ENCODE measurements at places on chromosomes 2 and 18.
A peak's percentile ranks its signal among the peaks of the same experiment; 100 is the strongest.

DNA sequence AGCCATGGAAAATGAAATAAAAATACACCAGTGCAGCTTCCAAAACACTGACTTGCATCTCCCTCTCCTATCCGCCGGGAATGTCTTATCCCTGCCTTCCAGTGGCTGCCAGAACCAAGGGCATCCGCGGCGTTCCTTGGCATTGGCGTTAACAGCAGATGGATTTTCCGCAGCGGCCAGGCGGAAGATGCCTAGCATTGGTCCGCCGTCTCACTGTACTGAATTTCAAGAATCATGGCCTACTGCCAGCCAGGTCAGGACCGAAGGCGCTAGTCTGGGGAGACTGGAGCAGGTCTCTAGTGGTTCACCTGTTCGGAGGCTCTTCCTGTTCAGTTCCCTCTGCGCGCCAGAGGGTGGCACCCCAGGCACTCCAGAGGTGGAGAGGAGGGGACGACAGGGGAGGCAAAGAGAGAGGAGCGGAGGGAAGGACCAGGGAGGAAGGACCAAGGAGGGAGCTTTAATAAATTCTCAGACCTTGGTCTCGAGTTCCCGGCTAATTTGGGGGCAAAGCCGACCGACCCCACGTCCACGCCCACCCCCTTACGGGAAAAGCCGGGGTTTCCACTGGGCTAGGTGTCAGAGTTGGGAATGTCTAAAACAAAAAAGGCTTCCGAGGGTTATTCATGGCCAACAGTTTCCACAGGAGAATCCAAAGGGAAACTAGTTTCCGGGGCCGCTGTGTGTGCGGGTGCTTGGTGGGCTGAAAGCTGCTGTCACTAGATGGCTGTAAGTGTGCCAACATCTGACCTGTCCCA, 3.7 kb upstream of the BCL2L11 start:
- no peak overlapping the region for H3K27ac ChIP-seq
- no peaks in the 10 kb centered on the region for H3K27me3 ChIP-seq
- no peaks in the 10 kb centered on the region for H3K36me3 ChIP-seq
- DNase-seq: peak; percentile 66
- peak overlapping the region; percentile 84 for H3K4me3 ChIP-seq

DNA sequence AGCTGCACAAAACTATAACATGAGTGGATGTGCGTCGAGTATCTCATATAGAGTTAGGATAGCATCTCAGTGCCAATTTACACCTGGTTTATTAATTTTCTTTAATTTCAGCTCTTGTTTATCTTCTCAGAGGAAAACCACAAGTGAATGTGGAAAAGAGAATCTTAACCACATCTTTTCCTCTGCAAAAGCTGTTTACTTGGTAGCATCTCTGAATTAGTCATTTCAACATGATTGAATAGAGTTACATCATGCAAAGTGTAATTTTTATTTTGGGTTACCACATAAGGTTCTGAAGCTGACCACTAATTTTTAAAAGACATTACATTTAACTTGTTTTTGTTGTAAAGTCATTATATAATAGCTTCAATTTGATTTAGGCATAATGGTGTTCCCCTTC, 83.8 kb upstream of the FAM237A start:
- no peaks in the 10 kb centered on the region for H3K27me3 ChIP-seq
- H3K4me3 ChIP-seq: no peak overlapping the region
- H3K4me1 ChIP-seq: no peaks in the 10 kb centered on the region
- H3K36me3 ChIP-seq: no peaks in the 10 kb centered on the region
- no peak overlapping the region for H3K27ac ChIP-seq
- no peak for DNase-seq

DNA sequence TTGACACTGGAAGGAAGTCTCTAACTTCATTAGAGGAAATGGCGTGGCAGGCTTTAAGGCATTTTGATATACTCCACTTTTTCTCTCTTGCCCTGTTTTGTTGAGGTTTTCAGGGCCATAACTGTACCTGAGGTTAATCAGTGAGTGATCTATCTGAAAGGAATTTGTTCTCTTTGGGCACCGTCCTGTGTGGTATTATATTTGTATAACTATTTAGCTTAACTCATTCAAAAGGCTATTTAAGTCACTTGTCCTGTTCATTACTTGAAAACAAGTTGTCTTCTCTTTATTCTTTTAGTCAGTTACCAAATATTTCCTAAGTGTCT, 180.4 kb downstream of the NEDD4L start:
- no peaks in the 10 kb centered on the region for H3K36me3 ChIP-seq
- DNase-seq: no peak
- H3K27ac ChIP-seq: peak overlapping the region; percentile 75
- no peak overlapping the region for H3K4me3 ChIP-seq
- H3K4me1 ChIP-seq: peaks cover 16% of the 10 kb centered on the region
- no peaks in the 10 kb centered on the region for H3K27me3 ChIP-seq

DNA sequence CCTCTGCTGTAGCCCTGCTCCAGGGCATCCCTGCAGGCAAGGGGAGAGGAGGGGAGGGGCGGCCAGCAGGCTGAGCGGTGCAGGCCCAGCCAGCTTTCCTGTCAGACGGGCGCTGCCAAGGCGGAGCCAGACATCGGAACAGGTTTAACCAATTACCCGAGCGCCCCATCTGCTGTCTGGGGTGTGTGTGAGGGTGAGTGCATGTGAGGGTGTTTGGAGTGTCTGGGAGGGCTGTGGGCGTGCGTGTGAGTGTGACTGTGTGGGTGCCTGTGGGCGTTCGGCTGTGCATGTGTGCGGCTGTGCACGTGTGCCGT, 20.0 kb downstream of the EMX1 start:
- peak; percentile 5 for DNase-seq
- no peaks in the 10 kb centered on the region for H3K27me3 ChIP-seq
- H3K36me3 ChIP-seq: no peaks in the 10 kb centered on the region

GRCh38 chr2:210309548-210310233, 5.3 kb downstream of the MYL1 start:
- H3K36me3 ChIP-seq: no peaks in the 10 kb centered on the region
- peak overlapping the region; percentile 85 for H3K27ac ChIP-seq
- peaks cover 11% of the 10 kb centered on the region for H3K4me1 ChIP-seq

- no peaks in the 10 kb centered on the region for H3K36me3 ChIP-seq
- H3K27me3 ChIP-seq: no peaks in the 10 kb centered on the region
- no peaks in the 10 kb centered on the region for H3K4me1 ChIP-seq
These were observed 327.9 kb downstream of the CLIP4 start for GRCh38 chr2:29443151-29443550.

- H3K36me3 ChIP-seq: no peaks in the 10 kb centered on the region
- H3K27ac ChIP-seq: no peak overlapping the region
- DNase-seq: no peak
- no peak overlapping the region for H3K4me3 ChIP-seq
- H3K27me3 ChIP-seq: no peaks in the 10 kb centered on the region
These were observed 1691.8 kb upstream of the SLC39A10 start for GRCh38 chr2:193965263-193965662.

GRCh38 chr18:45619062-45619825, 4.0 kb downstream of the SLC14A2 start:
- DNase-seq: peak; percentile 58
- no peaks in the 10 kb centered on the region for H3K36me3 ChIP-seq
- no peak overlapping the region for H3K4me3 ChIP-seq
- H3K27me3 ChIP-seq: no peaks in the 10 kb centered on the region
- no peak overlapping the region for H3K27ac ChIP-seq

DNA sequence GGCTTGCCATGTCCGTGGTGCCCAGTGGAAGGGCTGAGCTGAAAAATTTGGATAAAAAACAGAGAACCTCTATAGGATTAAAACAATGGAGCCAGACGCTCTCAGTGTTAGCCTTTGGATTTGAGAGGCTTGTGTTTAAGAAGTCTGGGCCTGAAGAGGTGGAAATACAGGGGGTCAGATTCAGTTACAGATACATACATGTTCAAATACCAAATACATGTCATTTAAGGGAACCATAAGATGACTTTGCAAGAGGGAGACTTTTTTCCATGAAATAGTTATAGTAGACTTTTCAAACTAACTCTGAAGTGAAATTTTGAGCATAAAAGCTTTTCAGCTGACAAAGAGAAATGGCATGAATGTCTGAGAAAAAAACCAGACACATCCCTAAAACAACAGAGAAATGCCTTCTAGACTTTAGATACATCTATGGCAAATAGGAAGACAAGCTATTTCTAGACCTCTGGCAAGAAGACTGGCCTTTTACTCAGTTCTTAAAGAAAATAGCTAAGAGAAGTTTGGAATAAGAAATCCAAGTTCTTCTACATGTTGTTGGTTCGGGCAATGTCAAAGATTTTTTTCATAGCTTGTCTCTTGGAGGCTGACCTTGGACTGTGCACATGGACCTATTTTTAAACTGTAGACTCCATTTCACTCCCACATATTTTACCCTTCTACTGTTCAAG, 112.9 kb downstream of the LTBP1 start:
- DNase-seq: no peak
- peaks cover 6% of the 10 kb centered on the region for H3K4me1 ChIP-seq
- H3K4me3 ChIP-seq: peak overlapping the region; percentile 9

GRCh38 chr18:61921621-61922235, 28.9 kb upstream of the RNF152 start:
- H3K4me3 ChIP-seq: no peak overlapping the region
- no peaks in the 10 kb centered on the region for H3K27me3 ChIP-seq
- H3K27ac ChIP-seq: no peak overlapping the region
- H3K4me1 ChIP-seq: no peaks in the 10 kb centered on the region

GRCh38 chr2:38146275-38146906, 70.4 kb upstream of the CYP1B1 start:
- H3K27ac ChIP-seq: peak overlapping the region; percentile 57
- H3K4me3 ChIP-seq: no peak overlapping the region
- H3K27me3 ChIP-seq: no peaks in the 10 kb centered on the region
- peak; percentile 53 for DNase-seq

DNA sequence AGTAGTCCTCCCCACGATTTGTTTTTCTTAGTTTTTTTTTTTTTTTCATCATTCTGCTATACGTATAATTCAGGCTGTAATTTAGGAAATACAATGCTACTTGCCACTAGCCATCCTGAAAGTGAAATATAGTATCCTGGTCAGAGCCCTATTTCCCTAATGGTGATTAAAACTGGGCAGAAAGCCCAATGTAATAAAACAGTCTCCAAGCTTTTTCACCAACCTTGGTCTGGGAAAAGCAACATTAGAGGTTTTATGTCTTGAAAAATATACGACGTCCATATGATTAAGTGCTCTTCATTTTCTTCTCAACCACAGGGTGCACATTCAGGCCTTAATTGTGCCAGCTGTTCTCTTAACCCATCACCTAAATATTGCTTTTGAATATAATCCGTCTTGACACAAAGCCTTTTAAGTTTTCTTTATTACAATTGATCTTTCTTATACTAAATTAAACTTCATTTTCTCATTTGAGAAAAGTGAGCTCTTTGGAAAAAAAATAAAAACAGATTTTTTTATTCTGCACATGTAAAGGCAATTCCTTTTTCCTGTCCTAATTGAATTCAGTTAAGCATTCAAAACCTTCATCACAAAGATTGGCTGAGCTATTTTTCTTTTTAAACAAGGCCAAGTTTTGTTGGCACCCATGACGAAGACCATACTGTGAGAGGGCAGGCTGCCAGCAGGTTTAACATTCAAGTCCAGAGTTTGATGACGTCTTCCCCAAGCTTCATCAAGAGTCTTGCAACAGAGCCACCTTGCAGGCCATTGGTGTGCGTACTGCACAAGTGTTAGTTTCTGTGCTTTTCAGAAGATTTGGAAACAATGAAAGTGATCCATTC, 52.7 kb downstream of the MAP2 start:
- H3K27ac ChIP-seq: no peak overlapping the region
- H3K27me3 ChIP-seq: no peaks in the 10 kb centered on the region
- H3K4me1 ChIP-seq: no peaks in the 10 kb centered on the region
- DNase-seq: no peak

GRCh38 chr2:64837925-64838641, 151.1 kb upstream of the SLC1A4 start:
- H3K4me1 ChIP-seq: peaks cover 4% of the 10 kb centered on the region
- DNase-seq: peak; percentile 31
- H3K27ac ChIP-seq: no peak overlapping the region
- H3K36me3 ChIP-seq: no peaks in the 10 kb centered on the region
- H3K27me3 ChIP-seq: no peaks in the 10 kb centered on the region
- no peak overlapping the region for H3K4me3 ChIP-seq

DNA sequence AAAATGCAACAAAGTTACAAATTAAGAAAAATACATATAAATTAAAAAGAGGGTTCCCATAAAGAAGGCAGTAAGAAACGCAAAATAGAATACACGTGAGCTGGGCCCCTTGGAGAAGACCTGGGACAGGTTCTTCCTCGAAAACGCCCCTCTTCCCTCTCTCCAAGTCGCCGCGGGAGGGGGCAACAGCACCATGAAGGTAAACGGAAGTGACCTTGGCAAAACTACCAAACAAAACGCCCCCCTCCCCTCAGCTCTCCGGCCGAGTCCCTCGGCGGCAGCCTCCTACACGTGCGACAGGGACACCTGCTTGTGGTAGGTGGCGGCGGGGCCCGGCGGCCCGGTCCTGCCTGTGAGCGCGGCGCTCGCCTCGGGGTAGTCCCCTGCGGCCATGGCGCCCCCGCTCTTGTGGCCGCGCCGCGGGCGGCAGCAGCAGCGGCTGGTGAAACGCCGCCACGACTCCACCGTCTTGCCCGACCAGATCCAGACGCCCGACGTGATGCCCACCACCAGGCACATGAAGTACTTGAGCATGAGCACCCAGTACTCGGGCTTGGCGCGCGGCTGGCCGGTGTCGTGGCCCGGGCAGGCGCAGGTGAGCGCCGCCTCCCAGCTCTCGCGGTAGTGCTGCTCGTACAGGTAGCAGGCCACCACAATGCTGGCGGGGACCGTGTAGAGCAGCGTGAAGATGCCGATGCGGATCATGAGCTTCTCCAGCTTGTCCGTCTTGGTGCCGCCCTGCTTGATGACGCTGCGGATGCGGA, 2.8 kb downstream of the FZD5 start:
- peaks cover 30% of the 10 kb centered on the region for H3K4me1 ChIP-seq
- no peaks in the 10 kb centered on the region for H3K36me3 ChIP-seq
- H3K27ac ChIP-seq: no peak overlapping the region
- H3K27me3 ChIP-seq: no peaks in the 10 kb centered on the region
- no peak for DNase-seq

- no peaks in the 10 kb centered on the region for H3K36me3 ChIP-seq
- H3K27ac ChIP-seq: no peak overlapping the region
- H3K27me3 ChIP-seq: peaks cover 28% of the 10 kb centered on the region
- DNase-seq: no peak
- no peaks in the 10 kb centered on the region for H3K4me1 ChIP-seq
These were observed 89.4 kb downstream of the CELF4 start for GRCh38 chr18:37476182-37476581.

DNA sequence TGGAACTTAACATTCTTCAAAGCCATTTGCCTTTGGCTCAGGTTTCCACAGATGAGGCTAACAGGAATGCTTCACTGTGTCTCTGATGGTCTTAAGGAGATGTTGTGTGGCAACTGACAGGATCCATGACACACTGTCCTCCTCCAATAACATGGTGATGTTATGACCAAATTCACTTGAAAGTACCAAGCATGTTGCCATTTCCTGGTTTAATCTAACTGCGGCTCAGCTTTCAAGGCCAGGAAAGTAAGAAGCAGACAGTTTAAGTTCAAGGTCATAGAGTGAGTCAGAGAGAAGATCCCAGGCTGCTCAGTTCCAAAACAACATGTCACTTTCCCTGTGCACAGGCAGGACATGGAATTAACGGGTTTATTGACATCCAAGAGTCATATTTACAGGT, 513.6 kb downstream of the STK39 start:
- no peaks in the 10 kb centered on the region for H3K27me3 ChIP-seq
- peak overlapping the region; percentile 69 for H3K27ac ChIP-seq
- peaks cover 28% of the 10 kb centered on the region for H3K4me1 ChIP-seq
- DNase-seq: no peak
- no peak overlapping the region for H3K4me3 ChIP-seq

- H3K27me3 ChIP-seq: peaks cover 2% of the 10 kb centered on the region
- H3K4me3 ChIP-seq: no peak overlapping the region
- no peaks in the 10 kb centered on the region for H3K4me1 ChIP-seq
These were observed 26.1 kb upstream of the REG3G start for GRCh38 chr2:78999406-78999805.

- DNase-seq: peak; percentile 89
- H3K4me3 ChIP-seq: peak overlapping the region; percentile 23
- H3K4me1 ChIP-seq: peaks cover 87% of the 10 kb centered on the region
- H3K27ac ChIP-seq: peak overlapping the region; percentile 90
These were observed 23.0 kb downstream of the CDC42EP3 start for GRCh38 chr2:37648331-37649011.
